CD4-positive, alpha-beta T cell (primary cell): ENCODE measurements at places on chromosomes 2 and 18. TPM values are rescaled to one million over a fixed set of nuclear protein-coding genes. Genes with fewer than 3 reads are reported as not detected.

The RASGRP3 gene
- total RNA-seq, result 7.9 TPM

The METAP1D gene
- total RNA-seq, result 7.9 TPM

The UGT1A7 gene
- total RNA-seq, result not detected

The UGT1A5 gene
- total RNA-seq, result not detected

The PMAIP1 gene
- 101 TPM for total RNA-seq

The SPATA3 gene
- not detected for total RNA-seq

The GNLY gene
- 45.1 TPM for total RNA-seq

The CABYR gene
- total RNA-seq, result 0.85 TPM

The SNTG2 gene
- total RNA-seq, result 1.1 TPM

The GAL3ST2 gene
- 1.5 TPM for total RNA-seq

The GYPC gene
- 157 TPM for total RNA-seq

The CFAP221 gene
- total RNA-seq, result not detected

The ABHD3 gene
- 24.1 TPM for total RNA-seq

The AGXT gene
- not detected for total RNA-seq

The TXNDC2 gene
- not detected for total RNA-seq

The MPP4 gene
- total RNA-seq, result not detected

The SKA1 gene
- total RNA-seq, result 0.20 TPM

The TANK gene
- total RNA-seq, result 71.7 TPM

The HAAO gene
- not detected for total RNA-seq

The CTLA4 gene
- 52.0 TPM for total RNA-seq

The TMEM198 gene
- total RNA-seq, result 0.91 TPM

The AQP12B gene
- not detected for total RNA-seq

The XDH gene
- total RNA-seq, result not detected

The METTL5 gene
- 16.0 TPM for total RNA-seq

The ARHGAP15 gene
- 158 TPM for total RNA-seq

The TRIB2 gene
- total RNA-seq, result 102 TPM

The ZSCAN30 gene
- 11.6 TPM for total RNA-seq

The SSB gene
- 181 TPM for total RNA-seq

The MDH1B gene
- 0.25 TPM for total RNA-seq

The UCN gene
- total RNA-seq, result 1.8 TPM

The INPP5D gene
- 141 TPM for total RNA-seq

The IMPACT gene
- 10.6 TPM for total RNA-seq

The USP14 gene
- 56.2 TPM for total RNA-seq
